ENCODE measurements at places on chromosomes 16 and 17.

DNA sequence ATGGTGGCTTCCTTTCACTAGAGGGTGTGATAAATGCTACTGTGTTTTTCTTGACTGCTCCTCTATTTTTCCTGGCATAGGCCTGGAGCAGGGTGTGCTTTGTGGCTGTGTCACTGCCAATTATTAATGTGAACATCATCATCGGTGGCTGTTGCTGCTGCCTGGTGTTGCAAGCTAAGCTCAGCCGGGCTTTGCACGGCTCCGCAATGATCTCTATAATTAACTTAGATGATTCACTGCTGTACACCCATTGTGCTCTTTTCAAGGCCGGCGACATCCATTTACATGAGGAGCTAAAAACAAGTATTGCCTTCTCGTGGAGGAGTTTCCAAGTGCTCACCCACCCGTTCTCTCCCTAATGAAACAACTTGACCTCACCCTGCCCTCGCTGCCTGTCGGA, 160.1 kb upstream of the IRX3 start:
- no peak for ATAC-seq

DNA sequence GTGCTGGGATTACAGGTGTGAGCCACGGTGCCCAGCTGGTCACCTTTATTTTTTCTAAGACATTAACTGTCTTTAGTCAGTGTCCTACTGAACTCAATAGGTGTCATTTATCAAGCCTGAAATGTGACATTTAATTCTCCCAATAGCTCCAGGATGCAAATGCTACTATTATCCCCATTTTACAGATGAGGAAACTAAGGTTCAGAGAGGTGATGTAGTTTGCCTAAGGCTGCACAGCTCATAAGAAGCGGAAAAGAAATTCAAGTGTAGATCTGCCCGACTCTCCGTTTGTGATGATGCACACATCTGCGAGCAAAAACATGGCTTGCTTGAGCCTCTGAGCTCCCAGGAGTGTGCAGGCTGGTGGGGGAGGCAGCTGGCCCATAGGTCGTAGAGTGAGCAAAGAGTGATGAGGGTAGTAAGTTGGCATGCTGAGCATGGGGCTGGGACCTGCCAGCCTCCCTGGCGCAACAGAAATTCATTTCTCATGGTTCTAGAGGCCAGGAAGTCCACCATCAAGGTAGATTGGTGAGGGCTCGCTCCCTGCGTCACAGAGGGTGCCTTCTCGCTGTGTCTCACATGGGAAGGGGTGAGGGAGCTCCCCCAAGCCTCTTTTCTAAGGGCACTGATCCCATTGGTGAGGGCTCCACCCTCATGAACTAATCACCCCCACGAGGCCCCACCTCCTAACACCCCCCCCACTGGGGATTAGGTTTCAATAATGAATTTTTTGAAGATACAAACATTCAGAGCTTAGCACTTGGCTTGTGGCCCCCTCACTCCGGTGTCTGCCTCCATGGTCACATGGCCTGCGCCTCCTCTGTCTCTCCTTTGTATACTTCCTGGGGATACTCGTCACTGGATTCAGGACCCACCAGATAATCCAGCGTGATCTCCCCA, 141.5 kb upstream of the PLCG2 start:
- ATAC-seq = no peak

DNA sequence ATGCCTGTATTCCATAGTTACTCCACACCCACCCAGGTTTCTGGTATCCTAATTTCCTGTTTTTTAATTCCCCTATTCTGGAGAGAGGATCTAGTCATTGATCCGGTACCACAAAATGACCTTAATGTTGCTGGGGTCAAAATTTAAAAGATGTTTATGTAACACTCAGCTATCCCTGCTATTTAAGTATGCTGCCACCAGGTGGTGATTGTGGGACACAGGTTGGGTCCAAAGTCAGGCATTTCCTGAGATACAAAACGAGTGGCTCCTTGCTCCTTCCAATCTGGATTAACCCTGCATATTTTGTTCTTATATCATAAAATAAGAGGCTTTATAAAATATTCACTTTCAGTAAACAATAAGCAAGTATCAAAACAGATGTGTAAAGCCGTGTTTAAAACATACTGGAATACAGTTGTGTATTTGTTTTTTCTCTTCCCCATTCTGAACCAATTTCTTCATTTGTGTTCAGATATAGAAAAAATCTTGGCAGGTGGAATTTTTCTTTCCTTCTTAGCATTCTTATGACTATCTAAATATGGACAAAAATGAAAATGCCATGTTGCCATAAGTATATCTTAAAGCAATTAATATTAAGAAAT, 16.3 kb downstream of the HS3ST4 start:
- no peak for ATAC-seq

- no peak for ATAC-seq
These were observed 1.9 kb upstream of the C16orf74 start for GRCh38 chr16:85752511-85753420.

DNA sequence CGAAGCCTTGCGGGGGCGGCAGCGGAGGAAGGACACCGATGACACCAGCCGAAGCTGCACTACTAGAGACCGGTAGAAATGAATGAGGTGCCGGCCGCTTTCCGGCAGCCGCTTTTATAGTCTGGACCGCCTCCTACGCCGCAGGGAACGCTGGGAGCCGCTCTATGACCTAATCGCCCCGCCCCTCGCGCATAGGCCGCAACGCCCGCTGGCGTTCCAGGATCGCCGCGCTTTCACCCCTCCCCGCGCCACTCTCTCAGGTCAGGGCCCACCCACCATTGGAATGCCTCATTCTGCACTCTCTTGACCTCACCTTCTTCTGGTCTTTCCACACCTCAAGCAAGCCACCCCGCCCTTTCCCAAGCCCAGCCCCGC, at the start of gene DDX5:
DDX5 (minus strand) TSS at position 89 of the 375 bp plus-strand sequence. CDS start 170 bp downstream, outside the sequence.
- peak; percentile 63 for ATAC-seq

GRCh38 chr17:19302791-19303331, 59.7 kb downstream of the B9D1 start:
- no peak for ATAC-seq

GRCh38 chr16:67243481-67243880, 3.8 kb downstream of the FHOD1 start:
- ATAC-seq = no peak

DNA sequence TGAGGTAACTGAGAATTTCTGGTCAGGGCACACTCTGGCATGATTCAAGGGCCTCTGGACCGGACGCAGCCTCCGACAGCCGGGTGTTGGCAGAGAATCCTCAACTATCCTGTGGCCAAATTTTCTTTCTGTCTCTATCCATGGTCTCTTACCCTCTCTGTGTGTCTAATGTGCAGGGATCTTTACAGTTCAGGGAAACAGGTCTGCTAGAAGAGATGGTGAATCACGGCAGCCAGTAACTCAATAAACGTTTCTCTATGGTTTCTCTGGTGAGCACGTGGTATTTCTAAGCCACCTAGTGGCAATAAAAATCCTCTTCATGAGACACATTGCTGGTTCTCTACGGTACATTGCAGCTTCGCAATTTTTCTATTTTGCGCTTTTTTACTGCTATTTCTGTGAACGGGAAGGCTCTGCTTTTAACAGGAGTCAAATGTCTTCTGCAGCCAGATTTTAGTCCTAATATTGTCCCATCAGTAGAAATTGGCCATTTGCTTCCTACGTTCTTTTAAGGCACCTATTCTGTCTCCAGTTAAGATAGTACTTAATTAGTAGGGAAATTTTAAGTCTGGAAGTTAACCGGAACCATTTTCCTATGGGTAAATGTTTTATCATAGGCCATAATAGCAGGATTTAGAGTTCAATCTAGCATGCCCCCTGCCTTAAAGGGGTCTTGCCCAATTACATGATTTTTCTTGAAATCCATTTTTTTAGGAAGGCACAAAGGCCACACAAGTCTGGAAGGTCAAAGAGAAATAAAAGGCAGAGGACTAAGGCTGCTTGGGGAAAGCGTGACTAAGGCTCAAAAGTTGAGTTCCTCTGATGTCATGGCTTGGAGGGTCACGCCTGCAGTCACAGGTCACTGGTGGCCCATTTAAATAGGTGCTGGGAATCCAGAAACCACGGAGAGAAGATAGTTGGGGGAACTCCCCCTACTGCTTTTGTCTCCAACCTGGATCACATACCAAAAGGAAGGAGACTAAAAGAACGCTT, 31.5 kb downstream of the QPRT start:
- ATAC-seq = peak; percentile 99

GRCh38 chr17:66692421-66692690, 142.6 kb upstream of the CACNG5 start:
- no peak for ATAC-seq

GRCh38 chr17:19001907-19002590, 2.5 kb downstream of the FAM83G start:
- ATAC-seq = no peak

GRCh38 chr17:19539040-19539399, 5.4 kb downstream of the SLC47A1 start:
- ATAC-seq = no peak

- ATAC-seq = no peak
These were observed 74.3 kb downstream of the KANSL1 start for GRCh38 chr17:46118964-46119363.

DNA sequence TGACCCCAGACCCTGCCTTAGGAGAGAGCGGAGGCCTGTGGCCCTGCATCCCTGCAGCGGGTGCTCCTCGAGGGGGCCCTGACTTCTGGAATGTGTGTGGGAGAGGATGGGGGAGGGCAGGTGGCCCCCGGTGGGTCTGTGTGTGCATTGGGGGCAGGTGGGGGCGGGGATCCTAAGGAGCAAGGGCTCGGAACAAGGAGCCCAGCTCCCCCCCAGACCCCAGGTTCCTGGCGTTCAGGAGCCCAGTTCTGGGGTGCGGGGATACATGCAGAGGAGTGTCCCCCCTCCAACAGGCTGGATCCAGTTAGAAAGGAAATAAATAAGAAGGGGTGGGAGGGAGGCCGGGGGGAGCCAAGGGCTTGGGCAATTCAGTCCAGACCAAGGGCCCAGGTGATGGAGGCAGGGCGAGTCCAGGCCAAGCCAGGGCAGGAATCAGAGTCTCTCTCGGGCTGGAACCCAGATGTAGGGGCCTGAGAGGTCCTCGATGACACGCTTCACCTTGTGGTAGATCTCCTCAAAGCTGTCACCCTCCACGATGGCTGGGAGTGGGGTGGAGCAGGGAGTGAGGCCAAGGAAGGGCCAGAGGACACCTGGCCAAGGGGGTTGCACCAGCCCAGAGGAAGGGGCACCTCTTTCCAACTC, 11.2 kb upstream of the ASGR1 start:
- no peak for ATAC-seq

DNA sequence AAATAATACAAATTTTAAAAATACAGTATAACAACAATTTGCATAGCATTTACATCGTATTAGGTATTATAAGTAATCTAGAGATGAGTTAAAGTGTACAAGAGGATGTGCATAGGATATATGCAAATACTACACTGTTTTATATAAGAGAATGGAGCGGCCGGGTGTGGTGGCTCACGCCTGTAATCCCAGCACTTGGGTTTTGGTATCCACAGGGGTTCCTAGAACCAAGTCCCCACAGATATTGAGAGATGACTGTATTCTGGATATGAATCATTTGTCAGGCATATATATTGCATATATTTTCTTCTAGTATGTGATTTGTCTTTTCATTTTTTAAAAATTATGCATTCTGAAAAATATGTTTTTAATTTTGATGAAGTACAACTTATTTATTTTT, 77.5 kb upstream of the MSI2 start:
- ATAC-seq = no peak

GRCh38 chr17:41382394-41382793, 288 bp upstream of the KRT34 start:
- no peak for ATAC-seq

DNA sequence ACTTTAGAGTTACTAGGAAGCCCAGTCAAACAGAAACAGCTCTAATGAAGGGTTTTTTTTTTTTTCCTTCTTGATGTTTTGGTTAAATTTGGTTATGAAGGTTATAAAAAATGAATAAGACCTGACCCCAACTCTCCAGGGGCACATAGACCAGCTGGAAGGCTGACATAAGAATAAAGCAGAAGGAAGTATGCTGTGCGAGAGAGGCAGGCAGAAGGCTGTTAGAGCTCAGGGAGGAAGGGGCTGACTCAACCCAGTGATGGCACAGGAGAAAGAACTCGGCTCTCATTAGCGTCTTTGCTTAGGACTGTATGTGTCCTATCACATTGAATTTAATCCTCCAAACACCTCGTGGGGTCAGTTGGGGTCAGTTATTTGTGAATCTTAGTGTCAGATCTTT, 474.6 kb downstream of the PMP22 start:
- peak; percentile 21 for ATAC-seq

GRCh38 chr16:68364561-68364998, 53.8 kb downstream of the PRMT7 start:
- ATAC-seq = no peak

GRCh38 chr16:48676836-48677235, 66.9 kb upstream of the N4BP1 start:
- ATAC-seq = no peak

GRCh38 chr17:49459401-49459984, 35.6 kb upstream of the NGFR start:
- ATAC-seq = no peak

DNA sequence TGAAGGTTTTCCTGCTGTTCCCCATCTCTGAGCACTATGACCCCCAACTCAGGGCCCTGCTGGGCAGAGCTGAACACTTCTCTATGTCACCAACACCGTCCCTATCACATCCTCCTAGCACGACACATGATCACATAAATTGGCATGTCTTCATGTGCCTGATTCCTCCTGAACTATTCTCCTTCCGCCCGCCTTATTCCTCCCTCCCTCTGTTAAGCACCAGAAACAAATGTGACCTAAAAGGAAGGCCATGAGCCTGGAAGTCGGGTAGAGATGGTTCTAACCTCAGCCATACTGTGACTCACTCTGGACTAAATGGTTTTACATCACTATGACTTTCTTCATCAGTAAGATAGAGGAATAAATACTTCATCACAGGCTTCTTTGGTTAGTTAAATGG, 80.8 kb upstream of the DYNLRB2 start:
- no peak for ATAC-seq

GRCh38 chr16:4301177-4301576, 14.7 kb upstream of the GLIS2 start:
- no peak for ATAC-seq

GRCh38 chr16:85970738-85971137, 71.8 kb downstream of the IRF8 start:
- no peak for ATAC-seq

DNA sequence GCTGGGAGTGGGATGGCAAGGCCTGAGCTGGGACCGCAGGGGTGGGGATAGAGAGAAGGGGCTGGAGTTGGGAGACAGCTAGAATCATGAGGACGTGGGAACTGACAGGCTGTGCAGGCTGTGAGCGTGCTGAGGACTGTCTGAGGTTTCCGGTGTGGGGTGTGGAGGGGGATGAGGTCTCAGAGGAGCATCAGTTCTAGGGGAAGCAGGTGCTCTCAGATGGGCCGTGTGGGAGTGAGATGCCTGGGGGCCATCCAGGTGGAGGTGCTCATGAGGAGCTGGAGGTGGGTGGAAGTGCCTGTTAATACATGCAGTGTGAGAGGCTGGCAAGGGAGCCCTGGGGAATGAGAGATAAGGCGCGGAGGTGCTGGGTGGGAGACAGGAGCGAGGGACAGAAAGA, 27.2 kb downstream of the HASPIN start:
- peak; percentile 69 for ATAC-seq

DNA sequence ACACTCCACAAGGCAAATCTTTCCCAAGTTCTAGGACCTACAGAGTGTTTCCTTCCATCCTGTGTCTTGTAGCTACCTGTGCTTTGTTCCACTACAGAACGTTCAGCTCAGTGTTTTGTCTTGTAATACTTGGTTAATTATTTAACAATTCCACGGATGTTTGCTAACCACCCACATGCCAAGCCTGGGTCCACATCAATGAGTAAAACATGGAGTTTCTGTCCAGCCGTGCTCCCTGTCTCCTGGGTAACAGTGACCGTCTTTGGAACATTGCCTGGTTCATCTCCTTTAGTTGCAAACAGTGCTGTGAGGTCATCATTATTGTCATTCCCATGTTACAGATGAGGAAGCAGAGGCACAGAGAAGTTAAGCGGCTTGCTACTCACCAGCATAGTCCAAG, 41.3 kb downstream of the IRF8 start:
- ATAC-seq = no peak

GRCh38 chr17:82228842-82229697, at the start of gene SLC16A3:
SLC16A3 (plus strand) TSS chr17:82229042; CDS start chr17:82236009, 6,967 bp downstream.
- peak; percentile 69 for ATAC-seq
